Activated T-cell treated with anti-CD3 and anti-CD28 coated beads, Interleukin-2, amount 50 U/mL, for 48 hours (primary cell): ENCODE measurements at places on chromosomes 12 and 14.

DNA sequence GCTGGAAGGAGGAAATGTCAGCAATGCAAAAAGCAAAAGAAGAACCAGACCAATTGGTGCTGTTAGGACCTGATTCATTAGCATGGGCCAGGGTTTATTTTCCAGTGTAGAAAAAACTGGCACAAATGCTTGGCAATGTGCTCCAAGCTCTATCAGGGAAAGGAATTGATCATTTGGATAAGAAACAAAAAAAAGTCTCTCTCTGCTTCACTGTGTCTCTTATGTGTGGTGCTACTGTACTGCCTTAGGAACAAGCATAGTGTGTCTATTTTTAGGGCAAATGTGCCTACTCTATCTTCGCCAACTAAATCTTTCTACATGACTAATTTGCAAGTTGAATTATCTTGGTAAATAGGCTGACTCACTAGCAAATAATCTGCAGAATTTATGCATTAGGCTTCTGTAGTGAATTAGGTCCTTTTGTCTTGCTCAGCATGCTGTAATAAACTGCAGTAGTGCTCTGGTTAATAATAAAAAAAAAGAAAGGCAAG lies 236.7 kb downstream of the MDGA2 start:
- no peak for DNase-seq

GRCh38 chr14:68172627-68173026 lies 353.0 kb downstream of the RAD51B start:
- no peak for DNase-seq

- DNase-seq, result no peak
Observed at GRCh38 chr14:26199590-26200370, 398.1 kb downstream of the NOVA1 start.

DNA sequence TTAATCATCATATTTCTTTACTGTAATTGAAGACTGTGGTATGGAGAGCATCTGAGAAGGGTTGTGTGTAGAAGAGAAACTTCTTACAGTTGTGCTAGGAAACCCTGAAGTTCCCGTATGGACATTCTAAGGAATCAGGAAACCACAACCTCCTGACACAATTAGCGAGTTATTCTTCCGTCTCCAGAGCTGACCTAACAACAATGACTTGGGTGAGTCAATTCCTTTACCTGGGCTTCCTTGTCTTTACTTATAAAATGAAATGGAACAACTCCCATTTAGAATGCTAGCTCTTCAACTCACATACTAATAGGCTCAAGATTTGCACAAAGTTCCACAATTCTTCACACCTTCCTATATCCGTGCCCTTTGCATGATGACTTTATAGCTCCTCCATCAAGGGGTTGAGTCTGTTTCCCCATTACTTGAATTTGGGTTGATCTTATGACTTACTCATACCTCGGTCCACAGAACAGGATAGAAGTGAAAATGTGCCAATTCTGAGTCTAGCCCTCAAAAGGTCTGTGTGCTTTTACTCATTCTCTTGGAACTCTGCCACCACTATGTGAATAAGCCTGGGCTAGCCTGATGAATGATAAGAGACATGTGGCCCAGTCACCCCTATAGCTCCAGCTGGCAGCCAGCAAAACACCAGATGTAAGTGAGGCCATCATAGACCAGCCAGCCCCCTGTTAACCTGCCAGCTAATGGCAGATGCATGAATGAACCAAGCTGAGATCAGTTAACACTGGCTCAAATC lies 459.4 kb downstream of the ETNK1 start:
- no peak for DNase-seq

DNA sequence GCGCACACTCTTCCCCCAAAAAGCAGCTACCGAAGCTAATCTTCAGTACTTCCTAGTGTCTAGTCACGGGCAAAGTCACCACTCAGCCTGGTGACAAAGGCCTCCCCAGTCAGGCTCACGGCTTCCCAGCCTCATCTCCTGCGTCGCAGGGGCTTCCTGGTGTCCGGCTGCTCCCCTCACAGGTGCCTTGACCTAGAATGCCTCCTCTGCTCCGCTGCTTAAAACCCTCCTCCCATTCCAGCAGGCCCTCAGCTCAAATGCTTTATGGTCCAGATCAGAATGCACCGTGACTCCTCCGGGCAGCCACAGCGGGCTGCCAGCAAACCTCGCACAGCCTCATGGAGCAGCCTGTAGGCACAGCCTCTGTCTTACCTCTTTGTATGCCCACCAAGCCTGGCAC lies 53.1 kb downstream of the PRIMA1 start:
- no peak for DNase-seq

DNA sequence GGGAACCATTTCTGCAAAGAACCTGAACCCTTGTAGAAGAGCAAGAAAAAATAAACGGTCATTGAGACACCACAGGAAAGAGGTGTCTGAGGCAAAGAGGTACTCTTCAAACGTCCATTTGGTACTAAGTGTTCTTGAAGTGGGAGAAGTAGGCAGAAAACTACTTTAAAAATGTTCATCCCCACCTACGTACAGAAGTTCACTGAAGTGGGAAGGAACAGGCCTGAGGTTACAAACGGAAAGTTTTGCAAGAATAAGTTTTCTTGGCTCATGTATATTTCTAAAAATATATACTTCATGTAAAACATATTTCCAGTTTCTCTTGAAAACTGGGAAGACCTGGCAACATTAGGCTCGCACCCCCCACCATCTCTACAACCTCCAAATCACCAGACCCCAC lies 61.2 kb downstream of the STXBP6 start:
- no peak for DNase-seq

DNA sequence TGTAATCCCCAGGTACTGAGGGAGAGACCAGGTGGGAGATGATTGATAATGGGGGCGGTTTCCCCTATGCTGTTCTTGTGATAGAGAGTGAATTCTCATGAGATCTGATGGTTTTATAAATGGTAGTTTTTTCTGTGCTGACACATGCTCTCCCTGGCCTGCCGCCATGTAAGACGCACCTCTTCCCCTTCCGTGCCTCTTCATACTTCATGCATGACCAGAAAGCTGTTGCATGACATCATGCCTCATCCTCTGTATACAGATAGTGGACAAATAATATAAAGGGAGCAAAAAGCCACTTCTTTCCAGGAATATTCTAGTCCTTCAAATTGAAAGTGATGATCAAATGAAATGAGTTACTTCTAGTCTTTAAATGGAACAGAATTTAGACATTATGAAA lies 47.3 kb upstream of the LRIG3 start:
- no peak for DNase-seq

- no peak for DNase-seq
Observed at GRCh38 chr14:36767603-36768281, 106.1 kb downstream of the PAX9 start.

- DNase-seq, result no peak
Observed at GRCh38 chr12:84637926-84638325, 274.7 kb downstream of the SLC6A15 start.

- no peak for DNase-seq
Observed at GRCh38 chr14:64516969-64517368, 12.4 kb downstream of the ZBTB1 start.

DNA sequence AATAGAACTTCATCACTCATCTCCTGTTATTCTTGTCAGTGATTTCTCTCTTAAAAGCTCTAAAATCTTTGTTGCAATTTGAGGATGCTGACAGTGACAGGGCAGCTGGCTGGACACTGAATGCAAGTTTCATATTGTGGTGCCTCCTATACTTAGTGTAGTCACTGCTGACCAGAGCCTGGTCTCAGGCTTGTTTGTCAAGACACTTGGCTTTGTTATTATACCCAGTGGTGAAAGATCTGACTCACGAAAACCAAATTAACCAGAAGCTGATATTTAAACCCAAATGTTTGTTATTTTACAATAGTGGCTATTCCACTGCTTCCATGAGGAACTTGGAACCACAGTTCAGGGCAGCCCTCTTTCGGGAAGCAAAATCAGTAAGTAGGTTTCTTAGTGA lies 42.8 kb downstream of the RPGRIP1 start:
- DNase-seq, result no peak

GRCh38 chr12:7834701-7835100 lies 38.0 kb downstream of the SLC2A14 start:
- DNase-seq, result no peak

GRCh38 chr14:96754162-96754844 lies 42.9 kb upstream of the VRK1 start:
- DNase-seq, result no peak
